ENCODE measurements at places on chromosomes 1 and 21.

GRCh38 chr1:197775282-197776262 is at the start of gene DENND1B:
Gene DENND1B, minus strand, starts transcription at chr1:197775480. Its CDS starts 325 bp downstream, at chr1:197775155.
- DNase-seq = peak; percentile 43

DNA sequence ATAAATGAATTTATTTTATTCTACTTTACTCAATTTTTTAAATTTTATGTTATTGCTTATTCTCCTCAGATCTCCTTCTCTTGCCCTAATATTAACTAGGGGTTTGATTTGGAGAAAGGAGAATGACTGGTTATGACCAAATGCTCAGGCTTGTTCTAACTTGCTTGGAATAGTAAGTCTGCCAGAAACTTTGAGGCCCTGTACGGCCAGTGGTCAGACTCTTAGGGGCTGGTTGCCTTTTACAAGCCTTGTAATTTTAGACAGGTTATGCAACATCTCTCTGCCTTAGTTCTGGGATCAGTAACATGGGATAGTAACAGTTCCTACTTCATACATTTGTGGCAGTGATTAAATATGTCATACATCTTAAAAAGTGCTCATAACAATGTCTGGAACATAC is 279.5 kb downstream of the DUSP10 start:
- no peak for DNase-seq

DNA sequence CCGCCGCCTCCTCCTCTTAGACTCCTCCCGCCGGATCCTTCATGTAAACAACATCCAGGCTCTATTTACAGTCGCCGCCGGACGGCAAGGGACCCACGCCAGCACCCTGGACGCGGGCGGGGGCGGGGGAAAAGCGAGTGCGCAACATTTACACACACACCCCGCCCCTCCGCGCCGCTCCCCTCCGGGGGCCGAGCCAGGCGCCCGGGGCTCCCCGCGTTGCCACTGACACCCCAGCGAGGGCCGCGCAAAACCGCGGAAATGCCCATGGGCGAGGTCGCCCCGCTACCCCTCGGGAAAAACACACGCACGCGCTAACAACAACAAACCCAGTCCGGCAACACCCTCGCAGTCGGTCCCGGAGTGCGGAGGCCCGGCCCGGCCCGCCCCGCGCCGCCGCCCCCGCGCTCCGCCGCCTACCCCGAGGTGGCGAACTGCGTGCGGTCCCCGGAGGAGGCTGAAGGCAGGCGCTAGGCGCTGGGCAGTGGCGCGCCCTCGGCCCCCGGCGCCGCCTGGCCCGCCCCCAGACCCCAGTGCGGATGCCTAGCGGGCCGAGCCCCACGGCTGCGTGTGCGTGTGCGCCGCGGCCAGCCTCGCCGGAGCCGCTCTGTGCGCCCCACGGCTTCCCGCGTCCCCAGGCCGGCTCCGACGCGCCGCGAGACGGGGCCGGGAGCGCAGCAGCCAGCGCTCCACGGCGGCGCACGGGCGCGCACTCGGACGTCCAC is 81.1 kb upstream of the AK4 start:
- peak; percentile 66 for DNase-seq

- no peak for DNase-seq
Measured at GRCh38 chr1:147541672-147542568, 619 bp downstream of the BCL9 start.

DNA sequence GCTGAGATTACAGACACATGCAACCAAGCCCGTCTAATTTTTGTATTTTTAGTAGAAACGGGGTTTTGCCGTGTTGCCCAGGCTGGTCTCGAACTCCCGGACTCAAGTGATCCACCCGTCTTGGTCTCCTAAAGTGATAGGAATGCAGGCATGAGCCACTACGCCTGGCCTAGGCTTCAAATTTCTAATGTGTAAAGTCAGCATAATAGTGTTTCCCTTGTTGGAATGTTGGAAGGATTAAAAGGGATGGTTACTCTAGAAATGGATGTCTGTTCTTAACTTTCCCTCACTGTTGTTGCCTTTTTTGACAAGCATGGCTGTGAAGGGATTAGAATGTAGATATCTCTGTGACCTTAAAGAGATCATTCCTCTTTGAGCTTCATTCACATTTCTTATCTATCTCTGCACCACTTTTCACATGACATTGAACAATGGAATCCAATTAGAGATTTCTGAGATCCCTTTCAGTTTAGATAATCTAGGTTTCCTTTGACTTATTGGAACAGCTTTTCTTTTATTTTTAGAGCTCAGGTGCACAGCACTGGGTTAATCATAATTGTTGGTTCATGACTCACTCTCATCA is 33.7 kb downstream of the NFASC start:
- no peak for DNase-seq

GRCh38 chr1:206472454-206472853 is 2.2 kb downstream of the IKBKE start:
- no peak for DNase-seq

DNA sequence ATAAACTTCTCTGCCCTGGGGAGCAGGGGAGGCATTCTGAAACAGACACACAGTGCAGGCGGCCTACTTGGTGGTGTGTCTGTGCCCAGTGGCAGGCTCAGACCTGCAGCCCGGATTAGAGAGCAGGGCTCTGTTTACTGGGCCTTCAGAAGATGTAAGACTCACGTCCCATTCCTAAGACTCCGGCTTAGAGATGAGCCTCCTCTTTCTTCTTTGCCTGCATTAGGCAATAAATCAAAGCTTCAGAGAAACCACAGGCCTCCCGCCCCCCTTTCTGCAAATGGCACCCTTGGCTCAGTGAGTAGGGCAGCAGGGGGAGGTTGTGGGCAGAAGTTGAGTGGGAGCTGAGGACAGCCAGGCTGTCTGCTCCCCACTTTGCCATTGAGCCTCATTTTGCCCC is 35.8 kb downstream of the LGR6 start:
- no peak for DNase-seq

DNA sequence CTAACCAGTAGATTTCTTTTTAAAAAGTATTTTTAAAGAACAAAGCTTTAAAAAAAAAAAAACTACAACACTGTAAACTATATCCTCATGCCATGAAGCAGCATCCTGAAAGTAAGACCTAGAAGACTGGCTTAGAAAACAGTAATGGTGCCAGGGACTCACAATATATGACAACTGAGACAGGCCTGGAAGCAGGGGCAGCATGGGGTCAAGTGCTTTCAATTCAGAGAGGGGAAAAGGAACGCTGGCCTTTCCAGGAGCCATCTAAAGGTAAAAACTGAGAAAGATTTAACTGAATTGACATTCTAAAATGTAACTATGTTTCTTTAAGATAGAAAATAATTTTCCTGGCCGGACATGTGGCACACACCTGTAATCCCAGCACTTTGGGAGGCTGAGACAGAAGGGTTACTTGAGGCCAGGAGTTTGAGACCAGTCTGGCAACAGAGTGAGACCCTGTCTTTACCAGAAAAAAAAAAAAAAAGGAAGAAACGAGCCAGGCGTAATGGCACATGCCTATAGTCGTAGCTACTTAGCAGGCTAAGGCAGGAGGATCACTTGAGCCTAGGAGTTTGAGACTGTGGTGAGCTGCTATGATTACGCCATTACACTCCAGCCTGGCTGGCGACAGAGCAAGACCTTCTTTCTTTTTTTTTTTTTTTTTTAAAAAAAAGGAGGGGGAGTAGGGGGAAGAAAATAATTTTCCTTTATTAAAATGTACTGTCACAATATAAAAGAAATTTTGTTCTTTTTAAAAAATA is 54.1 kb downstream of the SLC35D1 start:
- DNase-seq = no peak

DNA sequence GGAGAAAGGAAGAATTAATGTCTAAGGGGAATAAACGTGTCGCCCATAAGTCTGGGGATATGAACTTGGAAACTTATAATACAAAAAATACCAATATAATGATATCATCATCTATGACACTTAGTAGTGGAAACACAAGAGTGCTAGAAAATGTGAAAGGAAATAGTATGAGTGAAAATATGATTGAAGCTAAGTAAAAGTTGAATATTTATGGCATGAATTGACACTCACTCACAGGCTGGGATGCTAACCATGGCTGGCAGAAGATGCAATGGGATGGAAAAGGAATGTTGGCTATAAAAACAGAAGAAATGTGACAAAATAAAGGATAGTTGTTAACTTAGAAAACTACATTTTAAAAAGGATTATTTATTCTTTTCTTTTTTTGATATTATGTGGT is 120.1 kb downstream of the XPR1 start:
- no peak for DNase-seq

DNA sequence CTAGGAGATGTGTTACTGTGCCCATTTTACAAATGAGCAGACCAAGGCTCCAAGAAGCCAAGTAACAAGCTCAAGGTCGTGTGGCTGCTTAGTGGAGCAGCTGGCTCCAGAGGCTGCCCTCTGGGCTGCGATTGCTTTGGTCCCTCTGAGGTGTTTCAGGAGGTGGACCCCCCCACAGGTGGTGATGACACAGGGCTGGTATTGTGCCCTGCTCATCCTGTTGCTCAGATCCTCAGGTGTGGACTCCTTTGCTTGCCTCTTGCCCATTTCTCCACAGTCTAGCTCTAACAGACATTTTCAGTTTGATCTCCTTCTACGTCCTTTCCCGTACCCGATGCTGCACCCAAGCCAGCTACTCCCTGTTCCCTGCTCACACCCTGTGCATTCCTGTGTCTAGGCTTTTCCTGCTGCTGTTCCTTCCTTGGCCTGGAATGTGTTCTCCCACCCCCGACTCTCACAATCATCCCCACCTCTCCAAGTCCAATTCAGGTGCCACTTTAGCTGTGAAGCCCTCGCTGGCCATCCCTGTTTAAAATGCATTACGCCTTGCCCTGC is 28.1 kb upstream of the GRHL3 start:
- DNase-seq = no peak

GRCh38 chr1:165287329-165287728 is 69.2 kb downstream of the LMX1A start:
- no peak for DNase-seq

DNA sequence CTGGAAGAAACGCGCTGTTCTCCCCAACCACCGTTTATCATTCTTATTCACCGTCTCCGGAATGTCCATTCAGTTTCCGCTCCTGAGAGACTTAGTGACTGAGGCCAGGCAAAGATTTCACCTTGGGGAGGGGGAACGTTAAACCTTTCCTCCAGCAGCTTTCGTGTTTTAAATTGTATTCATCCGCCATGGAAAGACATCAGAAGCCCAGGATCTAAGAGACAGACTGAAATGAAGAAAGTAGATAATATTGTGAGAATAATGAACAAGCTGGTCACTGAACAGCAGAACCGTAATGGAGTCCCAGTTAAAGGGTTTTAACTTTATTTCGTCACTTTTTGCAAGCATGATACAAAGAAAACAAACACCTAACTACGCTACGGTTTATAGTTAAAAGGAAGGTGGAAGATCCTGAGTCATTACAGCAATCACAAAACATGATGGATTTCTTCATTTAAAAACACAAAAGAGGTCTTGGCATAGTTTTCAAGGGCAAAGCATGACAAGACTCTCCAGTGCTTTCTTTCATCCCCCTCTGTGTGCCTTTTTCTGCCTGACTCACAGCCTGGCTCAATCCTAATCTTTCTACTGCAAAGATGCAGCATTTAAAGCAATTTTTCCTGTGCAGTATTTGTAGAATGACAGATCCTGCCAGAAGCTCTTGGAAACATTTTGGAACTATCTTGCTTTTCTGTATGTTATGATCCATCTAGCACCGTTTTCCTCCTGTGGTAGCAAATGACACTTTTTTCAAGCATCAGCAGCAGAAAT is 722 bp upstream of the SLC19A2 start:
- no peak for DNase-seq

DNA sequence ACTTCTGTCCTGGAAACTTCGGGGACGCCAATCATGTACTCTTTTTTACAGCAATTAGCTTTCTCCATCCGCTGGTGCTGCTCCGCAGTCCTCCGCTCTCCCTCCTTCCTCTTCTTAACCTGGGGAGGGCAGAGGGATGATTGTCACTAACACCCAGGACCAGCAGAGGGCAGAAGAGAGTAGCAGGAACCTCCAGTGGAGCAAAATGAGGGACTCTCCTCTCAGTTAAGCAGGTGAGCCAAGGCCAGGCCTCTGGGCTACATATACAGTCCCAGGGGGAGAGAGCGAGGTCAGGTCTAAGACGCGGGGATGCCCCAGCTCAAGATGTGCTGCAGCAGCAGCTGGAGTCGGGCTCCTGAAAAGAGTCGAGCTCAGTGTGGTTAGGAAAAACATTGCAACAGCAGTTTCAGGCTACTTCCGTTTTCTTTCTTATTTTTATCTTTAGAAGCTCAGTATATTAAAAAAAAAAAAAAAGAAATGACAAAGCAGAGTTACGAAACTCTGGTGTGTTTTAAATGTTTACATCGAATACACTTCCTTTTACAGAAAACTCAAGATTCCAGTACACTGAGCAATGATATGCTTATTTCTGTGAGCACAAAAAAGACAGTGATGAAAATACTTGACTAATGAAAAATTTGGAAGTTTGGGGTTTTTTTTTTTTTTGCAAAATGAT is 25.7 kb upstream of the NLRP3 start:
- DNase-seq = peak; percentile 29

GRCh38 chr21:41900401-41900800 is 21.3 kb upstream of the PRDM15 start:
- no peak for DNase-seq

DNA sequence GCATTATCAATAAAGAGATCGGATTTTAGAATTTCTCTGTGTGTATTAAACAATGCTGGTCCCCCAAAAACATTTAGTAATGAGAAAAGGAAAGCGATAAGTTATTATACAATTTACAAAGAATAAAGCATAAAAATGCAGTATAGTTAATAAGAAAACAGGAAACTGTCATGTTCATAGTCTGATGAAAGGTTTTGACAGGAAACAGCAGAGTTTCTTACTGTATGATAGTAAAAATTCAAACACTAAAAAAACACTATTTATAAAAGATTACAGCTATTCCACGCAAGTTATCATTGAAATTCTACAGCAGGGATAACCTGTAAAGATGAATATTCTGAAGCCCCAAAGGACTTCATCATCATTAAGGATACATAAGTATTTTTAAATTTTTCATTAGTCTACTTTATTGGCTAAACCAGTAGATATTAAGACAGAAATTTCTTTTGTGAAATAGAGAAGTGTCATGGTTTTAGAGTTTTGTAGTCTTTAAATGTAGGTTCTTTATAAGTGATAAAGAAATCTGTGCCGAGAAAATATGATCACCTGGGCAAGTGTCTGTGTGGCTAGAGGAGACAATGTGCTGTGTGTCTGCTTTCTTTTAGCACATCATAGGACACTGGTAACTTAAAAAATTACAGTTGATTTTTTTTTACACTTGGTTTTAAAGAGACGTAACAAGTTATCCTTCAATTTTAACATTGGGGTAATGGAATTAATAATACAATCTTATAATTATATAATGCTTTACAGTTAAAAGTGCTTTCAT is 49.7 kb upstream of the GFI1 start:
- no peak for DNase-seq

- no peak for DNase-seq
Measured at GRCh38 chr1:9212735-9213134, 21.8 kb upstream of the H6PD start.

DNA sequence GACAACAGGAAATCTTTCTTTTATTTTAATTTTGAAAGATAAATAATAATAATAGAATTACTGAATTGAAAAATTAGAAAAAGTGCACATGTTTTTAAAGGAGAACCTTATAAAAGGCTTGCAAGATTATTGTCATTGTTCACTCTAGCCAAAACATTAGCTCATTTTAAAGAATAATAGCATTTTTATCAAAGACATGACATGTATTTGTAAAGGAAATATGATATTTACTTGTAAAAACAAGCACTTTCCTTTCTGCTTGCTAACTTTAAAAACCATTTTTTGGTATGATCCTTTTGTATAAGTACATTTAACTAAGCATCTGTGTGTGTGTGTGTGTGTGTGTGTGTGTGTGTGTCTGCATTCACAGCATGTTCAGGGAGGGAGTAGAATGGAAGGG is 156.3 kb upstream of the C1orf87 start:
- no peak for DNase-seq

GRCh38 chr1:25243907-25244306 is 3.3 kb downstream of the RSRP1 start:
- no peak for DNase-seq

GRCh38 chr1:183870351-183871077 is 65.6 kb downstream of the RGL1 start:
- no peak for DNase-seq
